Activated gamma-delta T cell treated with Interleukin-2 at 50 U/mL for 16 hours (primary cell): ENCODE measurements at places on chromosomes 3 and 15.

DNA sequence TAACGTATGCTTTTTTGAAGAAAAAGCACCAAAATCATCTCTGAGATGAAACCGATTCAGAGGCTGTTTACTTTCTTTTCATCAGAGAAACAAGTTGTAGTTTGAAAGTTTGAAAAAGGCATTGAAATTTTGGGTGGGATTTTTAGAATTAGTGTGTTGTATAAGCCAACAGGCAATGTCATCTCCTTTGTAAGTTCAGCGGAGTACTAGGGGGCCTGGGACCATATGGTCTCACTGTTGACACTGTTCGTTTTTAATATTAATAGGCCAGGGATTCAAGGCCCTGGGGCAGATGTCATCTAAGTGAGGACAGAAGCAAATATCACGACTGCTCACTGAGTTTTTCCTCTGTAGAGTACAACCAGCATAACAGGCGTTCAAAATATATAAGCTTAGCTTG, 256.2 kb upstream of the RARB start:
- DNase-seq = no peak

- no peak for DNase-seq
These were observed at the start of gene GRM2 for GRCh38 chr3:51706788-51707731. Gene GRM2 (plus strand): TSS chr3:51707068. CDS start chr3:51708984, 1,916 bp downstream.

DNA sequence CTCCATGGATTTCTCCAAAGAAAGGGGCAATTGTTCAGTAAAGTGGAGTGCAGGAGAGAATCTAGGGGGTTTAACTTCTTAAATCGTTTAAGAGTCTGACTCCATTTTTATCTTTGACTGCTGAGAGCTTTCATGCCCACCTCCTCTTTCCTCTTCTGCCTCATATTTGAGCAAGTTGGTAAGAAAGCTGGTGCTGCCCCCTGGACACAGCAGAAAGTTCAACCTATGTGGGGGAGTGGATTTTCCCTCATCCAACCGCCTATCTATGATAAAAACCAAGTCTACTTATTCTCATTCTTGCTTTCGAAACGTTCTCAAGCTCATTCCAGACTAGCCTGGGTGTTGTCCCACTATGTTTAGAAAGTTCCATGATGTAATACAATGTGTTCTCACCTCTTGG, 26.0 kb downstream of the HHLA2 start:
- no peak for DNase-seq

- peak; percentile 8 for DNase-seq
These were observed 126.9 kb upstream of the MEF2A start for GRCh38 chr15:99438691-99439523.

GRCh38 chr3:145383416-145383815, 777.6 kb downstream of the PLOD2 start:
- DNase-seq = no peak

DNA sequence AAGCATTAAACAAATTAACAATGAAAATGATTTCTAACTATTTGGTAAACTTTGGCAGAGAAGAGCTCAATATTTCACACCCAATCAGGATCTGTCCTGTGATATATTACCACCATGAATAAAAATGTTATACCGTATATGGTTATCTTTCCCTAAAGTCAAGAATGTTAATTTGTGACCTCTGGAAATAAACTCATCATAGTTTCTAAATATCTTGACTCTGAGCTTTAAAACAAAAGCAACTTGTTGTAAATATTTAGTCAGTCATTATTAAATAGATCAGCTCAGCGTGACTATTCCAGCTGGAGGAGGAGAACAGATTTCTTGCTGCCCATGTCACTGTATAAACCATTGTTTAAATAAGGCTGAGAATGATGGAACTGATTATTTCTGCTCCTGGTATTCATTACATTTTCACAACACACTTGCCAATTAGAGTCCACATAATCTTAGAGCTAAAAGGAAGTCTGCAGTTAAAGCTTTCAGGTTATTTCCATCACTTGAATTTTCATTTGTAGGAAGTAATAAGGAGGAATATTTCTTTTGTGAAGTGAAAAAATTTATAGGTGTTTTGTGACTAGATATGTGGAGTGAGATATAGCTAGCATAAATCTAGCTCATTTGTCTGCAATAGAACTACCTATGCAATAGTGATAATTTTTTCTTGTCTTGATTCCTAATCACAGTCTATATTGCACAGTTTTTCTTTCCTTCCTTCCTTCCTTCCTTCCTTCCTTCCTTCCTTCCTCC, 106.5 kb upstream of the P2RY1 start:
- no peak for DNase-seq

GRCh38 chr3:172173316-172174254, 134.2 kb downstream of the FNDC3B start:
- no peak for DNase-seq

GRCh38 chr3:14880447-14881106, 61.8 kb downstream of the FGD5 start:
- DNase-seq = no peak
